SK-N-DZ (cell line): ENCODE measurements at places on chromosomes 3 and 15.

GRCh38 chr3:124439603-124440002, 290.6 kb upstream of the UMPS start:
- DNase-seq: no peak

DNA sequence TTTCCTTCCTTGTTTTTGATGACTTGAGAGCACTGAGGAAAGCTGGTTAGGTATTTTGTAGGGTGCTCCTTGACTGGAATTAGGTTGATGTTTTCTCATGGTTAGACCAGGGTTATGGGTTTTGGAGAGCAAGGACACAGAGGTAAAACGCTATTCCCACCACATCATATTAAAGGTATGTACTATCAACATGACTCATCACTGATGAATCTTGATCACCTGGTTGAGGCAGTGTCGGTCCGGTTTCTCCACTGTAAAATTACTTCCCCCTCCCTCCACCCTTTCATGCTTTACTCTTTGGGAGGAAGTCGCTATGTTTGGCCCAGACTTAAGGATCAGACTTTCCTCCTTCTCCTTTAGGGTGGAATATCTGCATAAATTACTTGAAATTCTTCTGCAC, 201.6 kb downstream of the EDEM1 start:
- no peak for DNase-seq

GRCh38 chr15:68100194-68100593, 46.1 kb downstream of the PIAS1 start:
- DNase-seq: no peak

- no peak for DNase-seq
These were observed at the start of gene HDC for GRCh38 chr15:50265620-50266019. HDC (minus strand) TSS chr15:50265726; CDS start chr15:50265623, 103 bp downstream.

DNA sequence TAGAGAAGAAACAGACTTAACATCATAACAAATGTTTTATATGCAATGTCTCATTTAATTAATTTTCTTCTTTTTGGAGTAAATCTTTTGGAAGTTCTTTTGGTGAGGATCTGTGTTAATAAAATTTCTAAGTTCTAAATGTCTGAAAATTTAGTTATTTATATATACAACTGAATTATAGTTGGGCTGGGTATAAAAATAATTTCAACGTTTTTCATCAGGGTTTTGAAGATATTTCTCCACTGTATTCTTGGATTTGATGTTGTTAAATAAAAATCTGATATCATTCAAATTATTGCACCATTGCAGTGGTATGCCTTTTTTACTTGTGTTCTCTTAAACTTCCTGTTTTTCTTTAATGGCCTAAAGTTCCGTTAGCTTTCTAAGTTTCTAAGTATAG, 26.9 kb upstream of the SOX14 start:
- DNase-seq: no peak

DNA sequence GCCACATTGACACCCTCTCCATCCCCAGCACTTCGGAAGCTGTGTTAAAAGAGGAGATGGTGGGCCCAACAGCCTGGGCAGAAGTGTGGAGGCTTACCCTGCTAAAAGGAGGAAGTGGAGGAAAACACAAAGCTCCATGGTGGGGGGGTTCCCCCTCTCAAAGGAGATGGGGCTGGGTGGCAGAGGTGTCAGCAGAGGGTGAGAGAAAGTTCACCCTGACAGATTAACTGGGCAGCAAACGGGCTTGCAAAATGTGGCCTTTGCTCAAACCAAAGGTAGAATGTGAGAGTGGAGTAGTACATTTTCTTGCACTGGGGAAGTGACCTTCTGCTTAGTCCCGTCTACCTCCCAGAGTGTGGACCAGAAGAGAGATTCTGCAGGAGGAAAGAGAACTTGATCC, 44.7 kb downstream of the MYO1E start:
- DNase-seq: no peak

DNA sequence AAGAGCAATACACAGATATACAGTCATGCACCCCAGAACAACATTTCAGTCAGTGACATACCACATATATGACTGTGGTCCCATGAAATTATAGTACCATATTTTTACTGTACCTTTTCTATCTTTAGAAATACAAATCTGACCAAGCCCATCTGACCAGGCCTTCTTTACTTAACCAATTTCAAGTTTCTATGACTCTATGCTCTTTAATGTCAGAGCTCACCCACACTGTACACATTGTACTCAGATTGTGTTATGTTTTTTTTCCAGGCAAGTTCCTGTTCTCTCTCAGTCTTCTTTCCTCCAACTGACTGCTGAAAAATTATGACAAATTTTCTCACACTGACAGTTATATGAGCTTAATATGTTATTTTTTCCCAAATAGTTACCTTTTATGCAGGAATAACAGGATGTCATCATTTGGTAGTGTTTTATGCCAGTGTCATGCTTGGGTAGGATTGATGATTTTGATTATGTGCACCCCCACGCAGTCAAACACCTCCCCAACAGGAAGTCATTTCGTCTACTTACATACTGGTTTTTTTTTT, 8.0 kb upstream of the CBLB start:
- no peak for DNase-seq

DNA sequence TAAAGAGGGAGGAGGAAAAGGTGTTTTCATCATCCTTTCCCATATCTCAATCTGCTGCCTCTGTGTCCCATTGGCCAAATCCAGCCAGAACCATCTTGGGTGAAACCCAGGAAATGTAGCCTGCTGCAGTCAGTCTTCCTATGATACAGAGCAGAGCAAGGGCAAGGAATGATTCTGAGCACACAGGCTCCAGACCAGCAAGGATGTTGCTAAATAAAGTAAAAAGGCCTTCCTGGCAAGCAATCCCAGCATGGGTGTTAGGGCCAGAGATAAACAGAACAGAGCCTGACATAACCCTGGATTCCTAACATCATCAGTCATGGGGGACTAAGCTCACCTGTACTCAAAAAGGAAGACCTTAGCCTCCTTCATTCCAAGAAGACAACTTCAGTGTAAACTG, 90.7 kb upstream of the AGTR1 start:
- DNase-seq: no peak

- DNase-seq: no peak
These were observed 309.6 kb upstream of the GOLIM4 start for GRCh38 chr3:168405288-168405687.

DNA sequence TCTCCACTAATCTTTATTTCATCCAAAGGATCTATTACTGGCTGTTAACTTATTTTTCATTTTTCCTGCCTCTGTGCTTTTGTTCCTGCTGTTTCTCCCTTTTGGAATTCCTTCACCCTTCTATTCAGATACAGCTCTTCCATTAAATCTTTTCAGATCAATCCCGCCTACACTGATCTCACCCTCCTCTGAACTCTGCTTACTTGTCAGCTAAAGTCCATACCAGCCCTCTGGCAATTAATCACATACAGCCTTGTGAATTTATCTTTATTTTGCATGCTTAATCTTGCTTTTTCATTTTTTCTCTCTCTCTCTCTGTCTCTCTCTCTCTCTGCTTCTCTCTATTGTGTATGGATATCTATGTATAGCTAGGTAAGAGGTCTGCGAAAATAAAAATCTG, 100.8 kb upstream of the UMPS start:
- DNase-seq: no peak
